T-helper 17 cell (primary cell): ENCODE measurements at places on chromosomes 6 and 20. TPM values are rescaled to one million over a fixed set of nuclear protein-coding genes. Genes with fewer than 3 reads are reported as not detected.
A peak's percentile ranks its signal among the peaks of the same experiment; 100 is the strongest.

The VARS1 gene
- total RNA-seq = 73.7 TPM

The PCMT1 gene
- 32.9 TPM for total RNA-seq

The OXT gene
- 0.62 TPM for total RNA-seq

The TRIM15 gene
- total RNA-seq = not detected

The OR2H1 gene
- not detected for total RNA-seq

The TNNC2 gene
- total RNA-seq = 5.5 TPM

The CCN6 gene
- total RNA-seq = not detected

The SCRT2 gene
- not detected for total RNA-seq

The FRS3 gene
- total RNA-seq = 6.9 TPM

The HLA-DOA gene
- 5.1 TPM for total RNA-seq

The OPRL1 gene
- 1.4 TPM for total RNA-seq

The DACT2 gene
- not detected for total RNA-seq

GRCh38 chr6:149176971-149177667, 140.4 kb upstream of the TAB2 start:
- DNase-seq = no peak

DNA sequence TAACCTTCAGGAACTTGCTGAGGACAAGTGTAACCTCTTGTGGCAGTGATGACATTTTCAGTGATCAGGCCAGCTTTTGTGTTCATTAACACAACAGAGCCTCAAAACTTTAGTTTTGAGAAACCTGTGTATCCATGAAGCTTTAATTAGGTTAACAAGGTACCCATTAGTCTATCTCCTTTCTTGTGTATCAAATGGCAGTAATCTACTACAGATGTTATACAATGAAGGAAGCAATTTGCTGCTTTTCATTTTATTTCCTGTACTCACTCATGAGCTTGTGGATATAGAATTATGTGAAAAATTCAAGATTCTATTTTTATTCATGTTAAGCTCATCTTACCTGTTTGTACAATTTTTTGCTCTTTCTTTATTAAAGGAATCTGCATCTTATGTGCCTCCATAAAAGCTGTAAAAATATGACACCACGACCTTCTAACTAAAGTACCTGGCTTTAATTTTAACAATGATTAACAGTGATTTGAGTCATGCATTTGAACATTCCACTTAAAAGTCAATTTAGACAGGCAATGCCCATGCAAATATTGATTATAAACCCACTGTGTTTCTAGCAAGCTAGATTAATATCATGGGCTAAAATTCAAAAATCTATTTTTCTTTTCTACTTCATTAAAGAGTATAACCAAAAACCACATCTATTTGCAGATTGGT, 897.3 kb downstream of the KIF16B start:
- DNase-seq = no peak

DNA sequence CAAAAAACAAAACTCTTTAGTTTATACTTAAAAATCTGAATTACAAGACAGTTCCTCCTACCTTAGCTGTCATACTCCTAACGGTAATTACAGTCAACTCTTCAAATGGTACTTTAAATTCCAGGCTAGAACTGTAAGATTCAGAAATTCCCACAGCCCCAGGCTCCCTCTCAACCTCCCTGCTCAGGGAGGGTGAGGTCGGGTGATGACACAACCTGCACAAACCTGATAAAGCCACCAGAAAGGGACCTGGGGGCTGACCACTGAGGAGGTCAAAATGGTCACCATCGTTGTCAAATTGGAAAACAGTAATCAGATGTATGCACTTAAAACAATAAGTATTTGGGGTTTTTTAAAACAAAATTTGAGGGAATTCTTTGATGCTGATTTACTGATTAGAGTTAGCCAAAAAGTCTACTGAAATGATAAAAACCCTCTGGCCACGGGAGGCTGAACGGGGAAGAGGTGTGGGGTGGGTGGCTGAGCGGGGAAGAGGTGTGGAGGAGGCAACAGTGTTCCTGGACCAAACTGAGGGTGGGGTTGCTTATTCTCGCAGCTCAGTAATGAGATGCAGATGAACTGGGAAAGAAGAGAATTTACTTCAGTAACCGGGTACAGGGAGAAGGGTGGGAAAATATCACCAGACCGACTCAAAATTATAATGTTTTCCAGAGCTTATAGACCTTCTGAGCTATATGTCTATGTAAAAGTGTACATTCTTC, 52.4 kb downstream of the SLC22A1 start:
- DNase-seq = no peak

DNA sequence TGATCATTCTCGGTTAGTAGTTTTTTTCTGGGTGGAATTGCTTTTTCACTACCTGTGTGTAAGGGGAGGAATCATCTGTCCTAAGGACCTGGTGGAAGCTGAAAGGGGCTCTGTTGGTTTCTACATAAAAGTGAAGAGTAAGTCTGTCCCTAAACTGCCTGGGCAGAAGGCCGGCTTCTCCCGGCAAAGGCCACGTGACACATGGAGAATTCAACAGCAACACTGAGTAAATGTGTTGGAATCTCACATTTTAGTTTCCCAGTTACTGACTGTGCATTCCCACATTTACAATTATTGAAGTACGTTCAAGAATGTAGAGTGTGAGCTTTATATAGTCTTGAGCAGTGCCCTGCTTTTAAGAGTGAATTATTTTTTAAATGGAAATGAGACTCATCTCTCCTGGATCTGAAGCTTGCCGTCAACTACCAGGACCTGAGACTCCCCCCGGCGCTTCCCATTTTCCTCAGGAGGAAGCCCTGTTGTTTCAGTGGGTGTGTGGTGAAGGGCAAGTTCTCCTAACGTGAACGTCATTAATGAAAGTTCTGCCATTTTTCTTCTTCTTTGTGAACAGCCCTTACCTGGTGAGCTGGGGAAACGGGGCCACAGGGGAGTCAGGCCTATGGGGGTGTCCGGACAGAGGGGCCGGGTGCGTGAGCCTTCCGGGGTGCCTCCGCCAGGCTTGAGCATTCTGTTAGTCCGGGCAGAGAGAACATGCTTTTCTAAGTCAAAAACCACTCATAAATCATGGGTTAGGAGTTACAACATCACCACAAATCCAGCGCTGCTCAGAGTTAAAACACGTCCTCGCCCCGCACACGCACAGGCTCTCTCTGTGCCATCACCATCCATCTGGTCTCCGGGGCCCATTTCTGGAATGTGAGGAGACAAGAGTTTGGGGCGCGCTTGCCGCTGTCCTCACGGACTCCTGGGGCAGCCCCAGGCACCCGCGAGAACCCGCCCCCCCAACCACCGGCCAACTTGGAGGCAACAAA, 56.6 kb upstream of the SMOC2 start:
- no peak for DNase-seq

- DNase-seq = peak; percentile 64
Measured at GRCh38 chr20:32521780-32522525, 63.2 kb downstream of the NOL4L start.

DNA sequence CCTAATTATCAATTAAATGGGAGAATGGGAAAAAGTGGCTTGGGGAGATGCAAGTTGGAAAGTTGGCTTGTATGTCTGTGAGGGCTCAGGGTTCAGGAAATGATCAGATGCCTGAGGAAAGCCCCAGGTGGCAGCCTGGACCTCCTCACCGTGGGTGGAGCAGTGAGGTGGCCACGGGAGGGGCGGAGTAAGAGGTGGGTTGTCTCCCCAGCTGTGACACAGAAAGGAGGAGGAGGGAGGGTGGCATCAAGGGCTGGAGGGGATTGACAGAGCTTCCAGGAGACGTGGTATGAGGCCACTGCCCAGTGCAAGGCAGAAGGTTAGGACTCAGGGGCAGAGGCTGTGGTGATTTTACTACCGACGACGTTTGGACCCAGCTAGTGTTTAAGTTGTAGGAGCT, 672.2 kb downstream of the PRKN start:
- no peak for DNase-seq

DNA sequence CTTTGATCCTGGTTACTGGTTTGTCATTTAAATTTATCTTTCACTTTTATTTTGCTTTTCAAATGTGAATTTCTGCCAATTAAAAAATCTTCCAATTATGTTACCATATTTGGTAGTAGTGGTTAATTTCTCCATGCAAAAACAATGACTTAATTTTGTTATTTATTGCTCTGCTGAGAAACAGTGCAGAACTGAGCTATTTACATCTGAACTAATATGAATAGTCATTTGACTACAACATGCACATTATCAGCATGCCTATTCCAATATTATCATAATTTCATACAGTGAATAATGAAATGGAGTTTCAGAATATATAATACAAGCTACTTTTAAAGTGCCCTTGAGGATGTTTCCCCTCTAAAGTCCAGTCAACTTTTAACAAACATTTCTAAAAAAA, 517 bp downstream of the PLN start:
- no peak for DNase-seq

DNA sequence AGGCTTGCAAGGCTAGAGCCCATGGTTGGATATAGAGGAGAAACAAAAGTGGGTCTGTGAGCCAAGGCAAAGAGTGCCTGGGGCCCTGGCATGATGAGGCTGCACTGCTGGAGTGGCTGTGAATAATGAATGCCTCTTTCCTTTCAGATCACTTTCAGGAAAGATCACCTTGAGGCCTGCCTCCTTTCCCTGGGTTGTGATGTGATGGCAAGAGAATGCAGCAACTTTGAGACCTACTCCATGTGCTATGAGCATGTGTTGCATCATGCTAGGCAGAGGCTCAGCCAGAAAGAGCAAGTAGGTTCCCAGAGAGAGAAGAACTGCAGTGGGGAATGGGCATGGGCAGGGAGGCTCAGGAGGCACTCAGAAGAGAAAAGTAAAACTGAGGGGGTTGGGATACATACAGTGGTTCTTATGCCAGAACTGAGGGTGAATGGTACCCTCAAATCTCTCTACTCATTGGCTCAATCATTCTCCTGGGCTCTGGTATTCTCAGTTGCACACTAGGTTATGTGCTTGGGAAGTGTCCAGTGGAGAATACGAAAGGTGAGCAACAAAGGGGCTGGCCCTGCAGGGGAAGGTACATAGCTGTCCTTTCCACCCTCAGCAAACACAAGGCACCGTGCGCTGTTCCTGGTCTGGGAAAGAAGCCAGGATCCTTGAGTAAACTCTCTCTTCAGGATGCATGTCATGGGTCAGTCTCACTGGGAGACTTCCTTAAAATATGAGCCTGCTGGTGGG, 45.9 kb downstream of the CD164 start:
- DNase-seq = no peak

DNA sequence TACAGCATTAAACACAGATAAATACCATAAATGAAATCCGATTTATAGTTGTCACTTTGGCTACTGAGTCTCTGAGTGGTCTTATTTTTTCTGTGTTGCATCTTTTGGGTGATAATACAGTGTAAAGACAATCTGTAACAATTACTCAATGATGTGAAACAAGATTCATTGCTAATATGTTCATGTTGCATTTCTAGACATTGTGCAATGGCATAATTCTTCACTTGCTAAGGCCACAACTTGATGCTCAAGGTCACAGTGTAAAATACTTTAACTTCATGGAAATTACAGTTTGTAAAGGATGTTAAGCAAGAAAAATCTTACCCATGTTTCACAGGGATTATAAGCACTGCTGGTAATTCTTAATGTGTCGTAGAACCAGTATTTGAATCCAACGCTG, 74.9 kb upstream of the SMLR1 start:
- DNase-seq = no peak

- no peak for DNase-seq
Measured at GRCh38 chr6:3745566-3746118, 5.9 kb downstream of the PXDC1 start.

GRCh38 chr6:166644681-166645080, 17.6 kb upstream of the RPS6KA2 start:
- DNase-seq = no peak

DNA sequence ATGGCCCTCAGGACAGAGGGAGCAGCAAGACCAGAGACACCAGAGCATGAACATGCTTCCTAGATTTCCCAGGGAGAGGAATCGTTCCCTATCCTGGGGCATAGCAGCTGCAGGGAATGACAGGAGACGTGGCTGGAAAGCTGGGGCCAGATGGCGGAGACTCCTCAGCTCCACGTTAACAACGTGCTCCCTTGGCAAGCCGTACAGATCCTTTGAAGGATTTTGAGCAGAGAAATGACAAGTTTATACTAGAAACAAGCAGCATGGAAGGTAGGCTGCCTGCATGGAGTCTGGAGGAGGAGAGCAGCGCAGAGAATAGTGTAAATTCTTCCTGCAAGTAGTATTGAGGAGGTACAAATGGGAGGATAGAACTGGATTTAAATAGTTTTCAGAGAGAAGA, 11.7 kb downstream of the MYLIP start:
- no peak for DNase-seq

GRCh38 chr6:37947468-37947867, 127.9 kb downstream of the ZFAND3 start:
- DNase-seq = no peak

DNA sequence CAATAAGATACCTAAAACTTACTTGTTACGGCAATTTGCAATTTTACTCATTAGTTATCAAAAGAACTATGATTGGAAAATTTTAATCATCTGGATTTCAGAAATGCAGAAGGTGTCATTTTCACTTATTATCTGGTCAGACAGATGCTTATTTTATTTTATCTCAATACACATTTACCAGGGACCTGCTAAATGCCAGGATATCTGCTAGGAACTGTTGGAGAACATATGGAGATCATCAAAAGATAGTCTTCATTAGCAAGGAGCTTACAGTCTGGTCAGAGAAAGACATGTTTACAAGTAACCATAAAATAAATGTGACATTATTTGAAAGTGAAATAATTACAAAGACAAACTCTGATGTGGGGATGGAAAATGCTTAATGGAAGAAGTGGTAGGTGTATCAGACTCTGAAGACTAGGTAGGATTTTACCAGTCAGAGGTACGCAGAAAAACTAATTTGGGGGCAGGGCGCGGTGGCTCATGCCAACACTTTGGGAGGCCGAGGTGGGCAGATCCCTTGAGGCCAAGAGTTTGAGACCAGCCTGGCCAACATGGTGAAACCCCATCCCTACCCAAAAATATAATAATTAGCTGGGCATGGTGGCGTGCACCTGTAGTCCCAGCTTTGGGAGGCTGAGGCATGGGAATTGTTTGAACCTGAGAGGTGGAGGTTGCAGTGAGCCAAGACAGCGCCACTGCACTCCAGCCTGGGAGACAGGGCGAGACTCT, 137.8 kb downstream of the MYB start:
- no peak for DNase-seq

- DNase-seq = no peak
Measured at GRCh38 chr6:155301867-155302266, 12.4 kb downstream of the TFB1M start.

- DNase-seq = peak; percentile 21
Measured at GRCh38 chr20:59123011-59123677, 40.5 kb upstream of the ZNF831 start.

- no peak for DNase-seq
Measured at GRCh38 chr20:36802326-36803222, 29.0 kb upstream of the DSN1 start.
